ELF-1 (cell line): ENCODE measurements at places on chromosomes 3 and 15.
A peak's percentile ranks its signal among the peaks of the same experiment; 100 is the strongest.

- no peak for DNase-seq
Measured at GRCh38 chr3:51257870-51258269, 127.2 kb upstream of the MANF start.

DNA sequence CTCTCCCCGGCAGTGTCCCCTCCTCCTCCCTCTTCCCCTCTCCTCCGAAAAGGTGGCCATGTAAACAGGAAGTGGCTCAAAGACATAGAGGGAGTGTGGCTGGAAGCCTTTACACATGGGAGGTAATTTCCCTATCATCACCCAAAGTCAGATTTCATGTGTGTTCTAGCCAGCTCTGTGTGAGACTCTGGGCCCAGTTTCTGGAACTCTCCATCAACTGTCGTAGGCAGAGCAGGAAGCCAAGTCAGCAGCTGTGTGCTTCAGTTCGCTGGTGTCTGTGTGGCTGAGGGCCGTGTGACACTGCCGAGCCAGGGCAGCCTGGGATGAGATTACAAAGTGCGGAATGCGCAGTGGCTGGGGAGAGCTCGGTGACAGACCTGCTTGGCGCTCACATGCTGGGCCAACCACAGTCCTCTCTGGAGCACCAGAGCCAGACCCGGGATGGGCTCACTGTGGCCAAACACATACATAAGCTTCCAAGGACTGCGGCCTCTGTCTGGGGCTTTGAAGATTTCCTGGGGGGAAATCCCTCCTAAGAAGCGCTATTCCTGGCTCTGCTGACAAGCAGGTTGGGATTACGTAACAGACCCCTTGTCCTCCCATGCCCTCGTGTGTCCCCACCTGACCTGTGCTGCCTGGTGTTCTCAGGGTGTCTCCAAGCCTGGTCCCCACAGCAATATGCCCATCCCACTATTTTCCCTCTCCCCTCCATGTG, 50.7 kb downstream of the UMPS start:
- DNase-seq, result peak; percentile 93

GRCh38 chr3:66253790-66254620, 33.2 kb downstream of the SLC25A26 start:
- no peak for DNase-seq

- DNase-seq, result no peak
Measured at GRCh38 chr15:70308011-70308734, 210.5 kb upstream of the TLE3 start.

GRCh38 chr15:40845511-40846284, 1.9 kb downstream of the SPINT1 start:
- peak; percentile 89 for DNase-seq

- no peak for DNase-seq
Measured at GRCh38 chr3:170010498-170010897, 27.3 kb upstream of the GPR160 start.

DNA sequence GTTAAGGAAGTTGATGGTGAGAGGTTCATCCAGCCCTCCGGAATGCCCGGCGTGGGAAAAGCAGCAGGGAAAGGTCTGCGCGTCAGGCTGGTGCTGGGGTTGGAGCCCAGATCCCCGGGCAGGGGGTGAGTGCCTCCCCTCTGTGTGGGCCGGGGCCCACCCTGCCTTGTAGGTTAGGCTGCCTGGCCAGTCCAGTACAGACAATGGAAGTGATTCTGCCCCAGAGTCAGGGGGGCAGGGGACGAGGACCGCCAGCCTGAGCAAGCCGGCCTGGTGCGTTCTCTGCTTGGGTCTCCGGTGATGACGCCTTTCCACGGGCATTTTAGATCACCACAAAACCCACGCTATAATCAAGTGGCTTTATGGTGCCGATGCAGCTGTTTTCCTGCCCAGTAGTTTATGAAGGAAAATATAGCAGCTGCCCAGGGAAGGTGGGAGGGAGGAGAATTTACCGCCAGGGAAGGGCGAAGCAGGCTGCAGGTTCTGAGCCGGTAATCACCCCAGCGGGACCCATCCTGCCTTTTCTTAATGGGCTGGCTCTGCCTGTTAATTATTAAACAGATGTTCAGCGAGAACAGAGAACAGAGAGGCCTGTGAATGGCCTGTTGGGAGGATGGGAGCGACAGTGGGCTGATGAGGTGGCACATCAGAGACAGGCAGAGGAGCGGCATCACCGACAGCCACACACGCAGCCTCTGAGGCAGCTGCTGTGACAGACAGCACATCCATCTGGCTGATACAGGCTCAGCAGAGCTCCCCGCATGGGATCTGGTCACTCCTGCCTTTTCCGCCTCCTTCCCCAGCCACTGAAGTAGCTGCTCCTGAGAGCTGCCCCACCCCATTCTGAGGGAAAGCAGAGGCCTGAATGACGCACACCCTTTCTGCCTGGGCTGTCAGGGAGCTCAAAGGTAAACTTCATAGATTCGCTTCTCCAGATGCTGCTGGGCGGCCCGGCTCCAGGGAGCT, 35.2 kb downstream of the BDH1 start:
- peak; percentile 91 for DNase-seq
